Bronchial smooth muscle cell (primary cell): ENCODE measurements at places on chromosomes 5 and 9. TPM values are rescaled to one million over a fixed set of nuclear protein-coding genes. Genes with fewer than 3 reads are reported as not detected.

ARID3C gene
- total RNA-seq, result not detected in 2 replicates

IFNA6 gene
- not detected in 2 replicates for total RNA-seq

TICAM2 gene
- 3.0 and 4.1 TPM in 2 replicates for total RNA-seq

EPB41L4A gene
- total RNA-seq, result 0.09 and 0.16 TPM in 2 replicates

CYSRT1 gene
- total RNA-seq, result 0.17 and 0.63 TPM in 2 replicates

REEP2 gene
- total RNA-seq, result 9.8 and 16.4 TPM in 2 replicates

BTNL3 gene
- total RNA-seq, result not detected in 2 replicates

DUSP1 gene
- 21.2 and 43.0 TPM in 2 replicates for total RNA-seq
